Occipital lobe (tissue), 3 donors: ENCODE measurements at places on chromosomes 4 and X. TPM values are rescaled to one million over a fixed set of nuclear protein-coding genes. Genes with fewer than 3 reads are reported as not detected.

Gene C1QTNF7
- 2.8 TPM for total RNA-seq

- no peak for DNase-seq
Measured at GRCh38 chrX:48784726-48785125, 1.7 kb upstream of the GATA1 start.

DNA sequence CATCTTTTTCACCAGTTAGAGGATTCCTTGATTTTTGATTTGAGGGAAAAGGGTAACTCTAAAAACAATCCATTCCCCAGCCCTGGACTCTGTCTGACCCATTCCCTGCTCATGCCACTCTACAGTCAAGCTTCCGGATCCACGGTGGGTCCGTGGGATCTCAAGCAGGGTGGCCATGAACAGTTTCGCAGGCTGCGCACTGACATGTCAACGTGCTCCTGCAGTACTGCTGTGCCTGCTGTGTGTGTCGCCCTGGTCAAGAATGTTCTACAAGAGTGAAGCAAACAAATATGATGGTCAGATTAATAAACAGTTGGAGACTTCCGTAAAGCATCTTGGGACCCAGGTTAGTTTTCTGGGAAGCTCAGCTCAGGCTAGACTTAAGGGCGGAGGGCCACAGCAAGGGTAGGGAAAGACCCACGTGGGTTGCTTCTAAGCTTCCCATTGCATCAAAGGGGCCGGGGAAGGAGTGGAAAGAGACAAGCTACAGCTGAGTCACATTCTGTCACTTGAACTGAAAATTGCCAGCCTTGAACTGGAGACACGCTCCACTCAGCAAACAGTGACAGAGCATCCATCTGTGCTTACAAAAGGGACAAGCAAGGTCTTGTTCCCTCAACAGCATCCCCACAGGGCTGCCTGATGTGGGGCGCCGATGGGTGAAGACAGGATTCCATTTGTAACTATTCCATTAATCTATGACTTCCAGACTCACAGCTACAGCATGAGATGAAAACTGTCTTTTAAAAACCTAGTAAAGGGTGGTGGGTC is 81.8 kb downstream of the MTMR1 start:
- DNase-seq = peak; percentile 5

- no peak for DNase-seq
Measured at GRCh38 chr4:42927946-42928345, 35.4 kb downstream of the GRXCR1 start.

DNA sequence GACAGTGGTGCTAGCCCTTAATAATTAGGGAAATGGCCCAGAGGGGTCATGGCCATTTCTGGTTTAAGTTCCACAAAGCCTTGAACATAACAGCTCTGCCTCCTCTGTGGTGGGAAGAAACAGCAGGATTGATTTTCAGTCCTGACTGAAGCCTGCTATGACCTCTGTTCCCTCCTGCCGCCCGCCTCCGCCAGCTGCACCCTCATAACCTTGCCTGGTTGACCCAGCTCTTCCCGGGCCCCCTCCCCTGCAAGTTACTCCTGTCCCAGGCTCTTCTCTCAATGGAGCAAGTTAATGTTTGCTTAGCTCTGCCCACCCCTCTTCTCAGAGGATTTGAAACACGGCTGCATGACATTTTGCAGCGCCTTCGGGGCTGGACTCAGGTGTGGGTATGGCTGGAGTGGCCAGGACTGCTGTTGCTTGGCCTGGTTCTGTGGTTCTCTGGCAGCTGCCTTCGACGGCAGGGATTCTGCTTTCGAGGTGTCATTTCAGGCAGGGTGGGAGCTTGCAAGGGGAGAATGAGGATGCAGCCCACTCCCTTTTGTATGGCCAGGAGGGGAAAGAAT is 27.3 kb downstream of the BCORL1 start:
- DNase-seq = no peak

Gene GATA1
- total RNA-seq = 0.31 TPM

GRCh38 chr4:174669270-174669669 is 147.0 kb upstream of the HPGD start:
- no peak for DNase-seq

- DNase-seq = no peak
Measured at GRCh38 chr4:53121264-53121865, 244.5 kb downstream of the SCFD2 start.

Gene EIF4E
- 185 TPM for total RNA-seq

DNA sequence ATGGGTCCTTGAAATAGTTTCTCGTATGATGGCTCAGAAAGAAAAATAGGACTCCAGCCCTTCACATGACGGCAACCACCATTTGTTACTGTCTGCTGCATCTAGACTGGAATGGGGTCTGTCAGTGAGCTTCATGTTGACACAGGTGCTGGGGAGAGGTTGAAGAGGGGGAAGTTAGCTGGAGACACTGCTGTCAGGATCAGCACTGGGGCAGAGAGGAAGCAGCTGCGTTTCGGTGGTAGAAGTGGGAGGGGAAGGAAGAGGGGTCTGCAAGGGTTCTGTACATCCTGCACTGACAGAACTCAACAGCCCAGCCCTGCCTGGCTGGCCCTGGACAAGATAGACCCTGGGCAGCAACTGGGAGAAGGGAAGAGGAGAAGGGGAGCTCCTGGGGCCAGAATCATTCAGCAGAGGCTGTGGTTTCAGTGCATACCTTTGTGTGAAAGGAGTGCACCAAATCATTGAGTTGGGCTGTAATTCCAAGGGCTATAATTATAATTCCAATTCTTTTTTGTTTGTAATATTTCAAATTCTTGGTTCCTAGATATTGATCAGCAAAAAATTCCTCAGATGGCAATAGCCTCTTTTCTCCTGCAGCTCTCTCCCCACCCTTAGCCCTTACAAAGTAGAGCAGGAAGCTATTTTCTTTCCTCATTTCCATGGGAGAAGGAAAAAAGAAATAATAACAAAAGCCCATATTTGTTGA is 119.4 kb upstream of the C1GALT1C1 start:
- no peak for DNase-seq

DNA sequence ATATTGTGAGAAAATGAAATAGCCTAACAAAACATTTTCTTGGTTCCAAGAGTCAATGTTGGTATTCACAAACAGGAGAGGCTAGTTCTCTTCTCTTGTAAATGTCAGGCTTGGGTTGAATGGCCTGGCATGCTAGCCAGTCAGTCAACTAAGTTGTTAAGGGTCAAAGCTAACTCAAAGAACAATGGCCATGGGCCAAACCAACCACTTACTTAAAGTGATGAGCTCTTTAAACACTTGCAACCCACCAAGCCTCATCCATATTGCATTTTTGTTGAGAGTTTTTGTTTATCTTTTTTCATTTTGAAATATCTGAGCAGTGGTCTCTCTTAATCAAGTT is 394.5 kb downstream of the RAB28 start:
- DNase-seq = no peak

Gene PPP1R2C
- not detected for total RNA-seq

- DNase-seq = no peak
Measured at GRCh38 chr4:93960450-93960849, 131.9 kb downstream of the ATOH1 start.

DNA sequence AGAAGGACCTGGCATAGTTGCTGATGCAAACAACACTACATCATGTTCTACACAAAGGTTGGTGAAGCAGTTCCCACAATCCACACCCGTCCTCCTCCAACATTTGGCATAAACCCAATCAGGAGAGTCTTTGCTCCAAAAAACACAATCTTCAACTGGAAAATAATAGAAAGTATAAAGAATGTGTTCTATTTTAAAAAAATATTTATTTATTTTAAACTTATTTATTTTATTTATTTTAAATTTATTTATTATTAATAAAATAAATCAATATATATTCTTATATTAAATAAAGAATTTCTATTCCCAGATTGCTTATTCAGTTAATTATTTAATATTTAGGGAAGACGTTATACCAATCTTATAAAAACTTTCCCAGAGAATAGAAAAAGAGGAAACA is 1753.7 kb upstream of the AGA start:
- DNase-seq = no peak

Gene PABPC4L
- 1.2 TPM for total RNA-seq

DNA sequence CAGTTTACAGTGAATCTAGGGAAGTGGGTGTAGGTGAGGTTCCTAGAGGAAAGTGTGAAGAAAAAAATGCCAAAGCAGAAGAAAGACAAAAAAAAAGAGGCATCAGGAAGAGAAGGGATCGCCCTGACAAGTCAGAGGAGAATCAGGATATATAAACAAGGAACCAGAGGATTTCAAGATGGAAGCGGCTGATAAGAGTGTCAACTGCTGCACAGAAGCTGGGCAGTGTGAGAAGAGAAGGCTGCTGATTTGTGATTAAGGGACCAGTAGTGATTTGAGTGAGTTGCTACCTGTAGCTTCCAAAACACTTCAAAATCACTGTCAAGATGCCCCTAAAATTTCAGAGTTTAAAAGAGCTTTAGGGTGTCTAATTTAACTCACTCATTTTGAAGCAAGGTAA is 258.2 kb downstream of the PPP3CA start:
- no peak for DNase-seq

- no peak for DNase-seq
Measured at GRCh38 chr4:145879598-145879997, 59.0 kb downstream of the ZNF827 start.

Gene XKRX
- 0.16 TPM for total RNA-seq

Gene CACNA1F
- not detected for total RNA-seq

Gene BMPR1B
- 23.6 TPM for total RNA-seq

Gene RHOXF2B
- total RNA-seq = not detected

- DNase-seq = no peak
Measured at GRCh38 chr4:101282076-101282844, 65.1 kb downstream of the PPP3CA start.

Gene FGFRL1
- total RNA-seq = 2.3 TPM

DNA sequence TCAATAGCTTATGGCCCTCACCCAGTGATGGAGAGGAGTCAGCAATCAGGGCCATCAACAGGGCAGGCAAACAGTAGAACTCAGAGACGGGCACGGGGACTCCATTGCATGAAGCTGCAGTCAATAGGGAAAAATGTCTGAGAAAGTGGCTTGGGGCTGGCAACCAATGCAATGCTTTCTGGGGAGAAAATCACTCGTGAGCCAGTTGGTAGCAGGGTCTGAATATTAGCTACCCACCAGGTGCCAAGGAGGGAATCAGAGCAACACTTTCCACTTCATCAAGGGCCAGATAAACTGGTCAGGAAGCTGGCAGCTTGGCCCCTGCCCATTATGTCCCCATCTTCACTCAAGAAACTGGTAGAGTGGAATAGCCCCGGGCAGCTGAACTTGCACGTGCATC is 80.7 kb downstream of the STARD8 start:
- no peak for DNase-seq

Gene NEXMIF
- 57.1 TPM for total RNA-seq

DNA sequence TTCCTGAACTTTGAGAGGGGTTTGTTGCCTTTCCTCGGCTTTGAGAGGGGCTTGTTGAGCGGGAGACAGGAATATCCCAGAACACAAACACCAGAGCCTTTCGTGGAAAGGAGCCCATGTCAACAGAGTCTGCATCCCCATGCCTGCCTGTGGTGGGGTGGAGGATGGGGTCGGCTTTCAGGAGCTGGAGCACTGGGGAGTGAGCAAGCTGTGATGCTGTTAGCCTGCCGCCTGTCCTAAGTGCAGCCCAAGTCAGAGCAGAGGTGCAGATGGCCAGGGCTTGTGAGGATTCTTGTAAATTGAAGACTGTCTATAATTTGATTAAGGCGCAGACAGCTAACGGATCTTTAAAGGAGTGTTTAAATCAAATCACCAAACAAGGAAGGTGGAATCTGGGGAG is 103.3 kb upstream of the ANK2 start:
- DNase-seq = no peak

Gene PHKA1
- 3.1 TPM for total RNA-seq

- no peak for DNase-seq
Measured at GRCh38 chr4:38740303-38740702, 42.5 kb downstream of the TLR10 start.

GRCh38 chr4:82415922-82416365 is 14.3 kb downstream of the HNRNPDL start:
- no peak for DNase-seq

Gene FRMD7
- not detected for total RNA-seq

Gene SUPT20HL2
- total RNA-seq = not detected

GRCh38 chrX:128928636-128929035 is 594.7 kb downstream of the SMARCA1 start:
- DNase-seq = no peak

DNA sequence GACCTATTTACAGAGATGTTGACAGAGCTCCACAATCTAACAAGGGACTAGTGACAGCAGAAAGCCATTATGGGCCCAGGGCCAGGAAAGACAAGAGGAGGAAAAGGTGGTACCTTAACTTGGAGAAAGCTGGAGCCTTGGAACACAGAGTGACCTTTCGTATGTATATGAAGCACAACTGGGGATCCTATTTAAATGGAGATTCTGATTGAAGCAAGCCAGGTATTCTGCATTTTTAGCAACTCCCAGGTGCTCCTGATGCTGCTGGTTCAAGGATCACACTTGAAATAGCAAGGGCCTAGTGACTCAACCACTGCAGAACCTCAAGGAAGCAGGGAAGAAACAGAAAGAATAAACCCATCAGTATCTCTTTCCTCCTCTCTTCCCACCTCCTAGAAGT is 99.4 kb downstream of the TMEM47 start:
- DNase-seq = no peak

- DNase-seq = no peak
Measured at GRCh38 chr4:81688085-81688484, 216.4 kb upstream of the RASGEF1B start.

GRCh38 chrX:48957827-48958634 is 624 bp upstream of the OTUD5 start:
- peak; percentile 90 for DNase-seq

DNA sequence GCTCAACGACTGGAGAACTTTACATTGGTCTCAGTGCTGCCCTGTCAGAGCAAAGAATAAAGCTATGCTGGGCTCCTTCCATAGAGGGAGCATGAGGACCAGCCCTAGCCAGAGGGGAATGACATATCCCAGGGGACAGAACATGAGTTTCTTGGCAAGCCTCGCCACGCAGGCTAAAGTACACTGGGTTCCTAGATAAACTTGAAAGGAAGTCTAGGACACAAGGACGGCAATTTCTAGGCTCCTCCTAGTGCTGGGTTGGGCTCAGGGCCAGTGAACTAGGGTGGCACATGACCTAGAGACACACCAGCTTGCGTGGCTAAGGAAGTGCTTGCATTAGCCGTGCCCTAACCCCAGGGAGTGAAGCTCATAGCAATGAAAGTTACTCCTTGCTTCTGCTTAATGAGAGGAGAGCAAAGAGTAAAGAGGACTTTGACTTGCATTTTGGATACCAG is 141.0 kb downstream of the MAB21L2 start:
- DNase-seq = no peak

Gene PGAM4
- not detected for total RNA-seq

- DNase-seq = no peak
Measured at GRCh38 chr4:96342790-96343455, 503.0 kb downstream of the PDHA2 start.

GRCh38 chr4:182257503-182257902 is 14.3 kb downstream of the TENM3 start:
- DNase-seq = no peak

DNA sequence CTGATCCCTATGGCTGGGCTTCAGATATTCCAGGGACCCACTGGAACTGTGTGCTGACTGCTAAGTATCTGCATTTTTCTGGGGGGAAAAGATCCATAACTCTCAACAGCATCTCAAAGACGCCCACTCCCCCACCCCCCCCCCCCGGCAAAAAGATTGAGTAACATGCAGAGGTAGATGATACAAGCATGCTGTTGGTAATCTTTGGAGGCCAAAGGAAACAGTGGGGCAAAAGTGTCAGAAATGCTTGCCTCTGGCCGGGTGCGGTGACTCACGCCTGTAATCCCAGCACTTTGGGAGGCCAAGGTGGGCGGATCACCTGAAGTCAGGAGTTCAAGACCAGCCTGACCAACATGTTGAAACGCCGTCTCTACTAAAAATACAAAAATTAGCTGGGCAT is 12.2 kb downstream of the XPNPEP2 start:
- no peak for DNase-seq

- no peak for DNase-seq
Measured at GRCh38 chr4:165464813-165465381, 86.1 kb downstream of the CPE start.
